ENCODE measurements at places on chromosomes 2 and 18.

- no peak for DNase-seq
Observed at GRCh38 chr2:146734821-146735190, 1110.0 kb upstream of the ACVR2A start.

GRCh38 chr2:127525691-127526131 is 578 bp downstream of the IWS1 start:
- no peak for DNase-seq

DNA sequence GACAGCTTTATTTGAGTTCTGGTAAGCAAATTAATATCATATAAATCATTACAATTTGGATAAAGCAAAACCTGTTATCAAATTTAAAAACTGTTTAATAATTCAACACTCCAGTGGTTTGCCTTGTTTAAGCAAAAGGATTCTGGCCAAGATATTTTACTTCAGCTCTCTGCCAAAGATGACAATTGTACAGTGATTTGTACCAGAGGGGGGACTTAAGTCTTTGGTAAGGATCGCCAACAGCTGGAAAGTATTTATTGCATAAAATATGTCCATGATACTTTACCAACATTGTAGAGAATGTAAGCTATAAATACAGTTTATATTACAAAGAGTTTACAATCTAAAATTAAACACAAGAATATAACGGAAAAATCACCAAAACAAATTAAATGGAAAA is 13.8 kb downstream of the PREPL start:
- no peak for DNase-seq

DNA sequence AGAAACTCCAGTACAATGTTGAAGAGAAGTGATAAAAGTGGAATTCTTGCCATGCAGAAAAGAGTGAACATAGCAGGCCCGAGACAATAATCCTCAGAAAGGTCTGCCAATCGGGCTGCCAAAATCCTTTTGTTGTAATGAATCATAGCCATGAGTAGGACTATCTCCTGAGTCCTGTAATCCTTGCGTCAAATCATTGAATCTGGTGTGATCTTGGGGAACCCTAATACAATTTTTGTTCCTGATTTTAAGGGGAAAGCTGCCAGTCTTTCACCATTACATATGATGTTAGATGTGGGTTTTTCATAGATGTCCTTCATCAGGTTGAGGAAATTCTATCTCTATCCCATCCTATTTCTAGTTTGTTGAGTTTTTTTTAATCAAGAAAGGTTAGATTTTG is 2.2 kb downstream of the TPGS2 start:
- DNase-seq = no peak

DNA sequence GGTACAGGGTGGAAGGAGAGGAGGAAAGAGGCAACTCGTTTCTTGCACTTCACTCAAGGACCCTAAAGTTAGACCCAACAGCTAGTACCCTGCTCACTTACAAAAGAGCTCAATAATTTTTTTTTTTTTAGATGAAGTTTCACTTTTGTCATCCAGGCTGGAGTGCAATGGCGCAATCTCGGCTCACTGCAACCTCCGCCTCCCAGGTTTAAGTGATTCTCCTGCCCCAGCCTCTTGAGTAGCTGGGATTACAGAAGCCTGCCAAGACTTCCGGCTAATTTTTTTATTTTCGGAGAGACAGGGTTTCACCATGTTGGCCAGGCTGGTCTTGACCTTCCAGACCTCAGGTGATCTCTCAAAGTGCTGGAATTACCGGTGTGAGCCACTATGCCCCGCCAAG is 4.1 kb downstream of the ASB3 start:
- DNase-seq = no peak

DNA sequence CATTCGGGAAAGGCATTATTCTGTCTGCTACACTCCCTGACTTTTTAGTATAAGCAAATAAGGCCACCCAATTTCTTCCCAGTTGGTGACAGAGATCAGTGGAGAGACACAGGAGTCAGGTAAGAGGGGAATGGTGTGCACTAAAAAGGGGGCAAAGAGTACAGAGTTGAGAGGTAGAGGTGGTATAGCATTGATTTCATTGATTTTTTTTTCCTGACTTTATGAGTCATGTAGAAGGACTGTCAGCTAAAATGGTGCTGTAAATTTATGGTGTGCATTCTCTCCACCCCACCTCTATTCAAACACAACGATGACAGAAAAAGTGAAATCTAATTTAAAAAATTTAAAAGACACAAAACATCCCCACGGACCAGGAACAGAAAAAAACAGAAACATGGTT is 23.7 kb upstream of the ST8SIA3 start:
- no peak for DNase-seq

DNA sequence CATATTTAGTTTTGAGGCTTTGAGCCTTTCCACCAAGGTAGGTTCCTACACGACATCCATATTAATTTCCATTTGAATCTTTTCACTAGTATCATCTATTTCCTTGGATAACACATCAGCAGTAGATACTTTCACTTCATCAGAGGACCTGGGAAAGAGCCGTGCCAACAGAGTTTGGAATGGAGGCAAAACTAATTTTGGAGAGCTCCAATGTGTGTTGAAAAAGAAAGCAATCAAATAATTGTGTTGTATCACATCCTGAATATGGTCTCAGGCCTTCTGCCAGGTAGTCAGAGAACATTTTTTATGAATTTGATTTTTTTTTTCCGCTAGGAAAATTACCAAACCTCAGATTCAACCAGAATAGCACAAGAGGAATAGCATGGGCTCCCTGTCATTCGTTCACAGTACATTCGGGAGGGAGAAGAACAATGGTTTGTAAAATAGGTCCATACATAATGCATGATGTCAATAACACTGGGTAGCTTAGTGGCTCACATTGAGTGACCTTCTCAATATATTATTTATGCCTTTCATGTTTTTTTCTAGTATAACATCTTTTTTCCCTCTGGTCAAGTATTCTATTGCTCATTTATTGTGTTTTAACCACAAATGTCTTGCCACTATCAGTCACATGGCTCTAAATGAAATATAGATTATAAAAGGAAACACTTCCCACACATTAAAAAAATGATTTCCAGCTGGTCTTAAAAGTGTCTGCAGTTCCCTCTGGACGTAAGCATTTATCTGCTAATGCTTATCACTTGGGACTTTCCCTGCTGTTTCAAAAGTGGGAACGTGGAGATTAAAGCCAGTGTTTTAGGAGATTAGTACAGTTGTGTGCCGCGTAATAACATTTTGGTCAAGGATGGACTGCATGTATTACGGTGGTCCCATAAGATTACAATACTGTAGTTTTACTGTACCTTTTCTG is 68.6 kb upstream of the RAPH1 start:
- DNase-seq = no peak

DNA sequence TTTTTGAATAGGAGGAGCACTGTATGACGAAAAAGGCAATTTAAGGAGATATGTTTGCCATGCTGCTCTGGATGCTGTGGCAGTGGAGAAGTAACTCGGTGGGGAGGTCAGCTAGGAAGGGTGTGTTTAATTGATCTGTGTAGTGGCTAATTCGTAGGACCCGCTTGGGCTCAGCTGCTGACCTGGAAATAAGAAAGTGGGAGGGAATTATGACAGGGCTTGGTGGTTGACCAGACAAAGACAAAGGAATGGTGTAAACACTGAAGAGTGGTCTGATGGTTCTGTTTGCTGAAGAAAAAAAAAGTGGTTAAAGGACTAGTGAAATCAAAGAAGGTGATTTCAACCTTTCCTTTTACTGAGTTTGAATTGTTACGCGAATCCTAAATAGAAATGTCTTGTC is 146.0 kb downstream of the MAP4K4 start:
- DNase-seq = no peak
